Activated CD4-positive, alpha-beta memory T cell treated with anti-CD3 and anti-CD28 coated beads, Interleukin-2, amount 10 ng/mL, durations not matched to agents 7 days and 5 days (primary cell): ENCODE measurements at places on chromosomes 2 and 18. TPM values are rescaled to one million over a fixed set of nuclear protein-coding genes. Genes with fewer than 3 reads are reported as not detected.

The ADRA2B gene
- not detected for total RNA-seq

The RAX gene
- total RNA-seq, result 0.10 TPM

The RESP18 gene
- total RNA-seq, result not detected

The C2orf15 gene
- 0.18 TPM for total RNA-seq

The GPAT2 gene
- 6.9 TPM for total RNA-seq

The C2orf66 gene
- 0.33 TPM for total RNA-seq

The IL36A gene
- not detected for total RNA-seq

The INO80C gene
- 18.8 TPM for total RNA-seq

The MYO1B gene
- total RNA-seq, result 2.1 TPM

The OXER1 gene
- total RNA-seq, result not detected

The SNORC gene
- 1.9 TPM for total RNA-seq

The LOXHD1 gene
- total RNA-seq, result not detected

The COL4A4 gene
- total RNA-seq, result 0.10 TPM

The FZD7 gene
- total RNA-seq, result 0.60 TPM

The C18orf54 gene
- 14.5 TPM for total RNA-seq
